SK-N-SH (cell line): ENCODE measurements at places on chromosomes 5 and 9. TPM values are rescaled to one million over a fixed set of nuclear protein-coding genes. Genes with fewer than 3 reads are reported as not detected.

- DNase-seq = no peak
These were observed 97.5 kb downstream of the PIP5K1B start for GRCh38 chr9:68802525-68803015.

GRCh38 chr5:34598177-34598794 lies 57.8 kb upstream of the RAI14 start:
- no peak for DNase-seq

The WDR55 gene
- polyA plus RNA-seq = 28.3 and 32.7 TPM in 2 replicates

The PCDHB8 gene
- polyA plus RNA-seq = 3.0 and 3.4 TPM in 2 replicates

The PROB1 gene
- polyA plus RNA-seq = 0.44 and 0.62 TPM in 2 replicates
